CD4-positive, CD25-positive, alpha-beta regulatory T cell (primary cell): ENCODE measurements at places on chromosomes 12 and 14. TPM values are rescaled to one million over a fixed set of nuclear protein-coding genes. Genes with fewer than 3 reads are reported as not detected.

Gene PLEKHD1
- 0.25 TPM for total RNA-seq

Gene SSTR1
- not detected for total RNA-seq

Gene CCDC177
- total RNA-seq, result not detected

Gene VWF
- total RNA-seq, result 1.3 TPM

Gene CFAP54
- total RNA-seq, result 0.27 TPM

Gene MRPL42
- 43.2 TPM for total RNA-seq

Gene OR4E2
- not detected for total RNA-seq

Gene NOS1
- total RNA-seq, result not detected

Gene LRRIQ1
- not detected for total RNA-seq

Gene ESPL1
- 2.7 TPM for total RNA-seq

Gene KCNMB4
- 1.8 TPM for total RNA-seq

Gene SLC7A8
- total RNA-seq, result not detected
